HFFc6 (cell line): ENCODE measurements at places on chromosomes 6 and 20. TPM values are rescaled to one million over a fixed set of nuclear protein-coding genes. Genes with fewer than 3 reads are reported as not detected.

AVP gene
- total RNA-seq, result not detected in 3 replicates

HCRTR2 gene
- not detected in 3 replicates for total RNA-seq

TENT5A gene
- total RNA-seq, result 51.3 to 63.5 TPM (median 58.6 TPM) in 3 replicates

TSPO2 gene
- total RNA-seq, result not detected in 3 replicates

IDH3B gene
- 69.5 and 86.6 TPM in 2 replicates for total RNA-seq

TTBK1 gene
- total RNA-seq, result not detected in 2 replicates

HLA-DRA gene
- total RNA-seq, result not detected in 3 replicates

SUMO4 gene
- 0.27 to 0.50 TPM (median 0.30 TPM) in 3 replicates for total RNA-seq

NRSN1 gene
- not detected in 3 replicates for total RNA-seq

SLC17A2 gene
- total RNA-seq, result not detected in 2 replicates

BPI gene
- total RNA-seq, result not detected in 2 replicates

LHFPL5 gene
- not detected in 3 replicates for total RNA-seq

TNFRSF21 gene
- total RNA-seq, result 1.6 to 20.4 TPM (median 18.0 TPM) in 3 replicates

BPIFB1 gene
- total RNA-seq, result not detected in 2 replicates

RIPOR2 gene
- 9.0 to 20.7 TPM (median 10.2 TPM) in 3 replicates for total RNA-seq

PAX1 gene
- total RNA-seq, result not detected in 3 replicates

SIRPB1 gene
- 0.29 TPM in 1 of 3 replicates, not detected in the others for total RNA-seq

TMEM63B gene
- total RNA-seq, result 39.5 to 50.2 TPM (median 48.9 TPM) in 3 replicates

TXLNB gene
- total RNA-seq, result 0.06 TPM in 1 of 3 replicates, not detected in the others
